PC-9 (cell line): ENCODE measurements at places on chromosomes 7 and 10. TPM values are rescaled to one million over a fixed set of nuclear protein-coding genes. Genes with fewer than 3 reads are reported as not detected.

DNA sequence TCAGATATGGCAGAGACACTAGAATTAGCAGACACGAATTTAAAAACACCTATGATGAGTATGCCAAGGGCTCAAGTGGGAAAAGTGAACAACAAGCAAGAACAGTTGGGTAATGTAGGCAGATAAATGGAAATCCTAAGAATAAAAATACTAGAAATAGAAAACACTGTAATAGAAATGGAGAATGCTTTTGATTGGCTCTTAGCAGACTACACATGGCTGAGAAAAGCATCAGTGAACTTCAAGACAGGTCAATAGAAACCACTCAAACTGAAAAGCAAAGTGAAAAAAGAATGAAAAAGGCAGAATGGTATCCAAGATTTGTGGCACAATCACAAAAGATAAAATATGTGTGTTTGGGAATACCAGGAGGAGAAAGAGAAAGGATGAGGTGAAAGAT lies 82.3 kb downstream of the WDR37 start:
- no peak overlapping the region for H3K27ac ChIP-seq
- H3K36me3 ChIP-seq: no peaks in the 10 kb centered on the region
- H3K27me3 ChIP-seq: peaks cover 47% of the 10 kb centered on the region
- no peak for DNase-seq

- no peaks in the 10 kb centered on the region for H3K4me1 ChIP-seq
- H3K27ac ChIP-seq: no peak overlapping the region
- no peak for DNase-seq
- H3K27me3 ChIP-seq: no peaks in the 10 kb centered on the region
Observed at GRCh38 chr7:101315336-101315735, 6.3 kb downstream of the IFT22 start.

GRCh38 chr7:136869001-136869961 lies 829 bp downstream of the CHRM2 start:
- H3K4me1 ChIP-seq: no peaks in the 10 kb centered on the region
- no peak for DNase-seq
- no peaks in the 10 kb centered on the region for H3K27me3 ChIP-seq
- no peaks in the 10 kb centered on the region for H3K36me3 ChIP-seq
- H3K27ac ChIP-seq: no peak overlapping the region
- H3K4me3 ChIP-seq: no peak overlapping the region

Gene LIPJ
- total RNA-seq: not detected in 2 replicates

Gene SPDYE9
- total RNA-seq: not detected in 2 replicates

Gene DPYSL4
- 2.8 and 4.8 TPM in 2 replicates for total RNA-seq
